EL (cell line): ENCODE measurements at places on chromosomes 13 and 19.

DNA sequence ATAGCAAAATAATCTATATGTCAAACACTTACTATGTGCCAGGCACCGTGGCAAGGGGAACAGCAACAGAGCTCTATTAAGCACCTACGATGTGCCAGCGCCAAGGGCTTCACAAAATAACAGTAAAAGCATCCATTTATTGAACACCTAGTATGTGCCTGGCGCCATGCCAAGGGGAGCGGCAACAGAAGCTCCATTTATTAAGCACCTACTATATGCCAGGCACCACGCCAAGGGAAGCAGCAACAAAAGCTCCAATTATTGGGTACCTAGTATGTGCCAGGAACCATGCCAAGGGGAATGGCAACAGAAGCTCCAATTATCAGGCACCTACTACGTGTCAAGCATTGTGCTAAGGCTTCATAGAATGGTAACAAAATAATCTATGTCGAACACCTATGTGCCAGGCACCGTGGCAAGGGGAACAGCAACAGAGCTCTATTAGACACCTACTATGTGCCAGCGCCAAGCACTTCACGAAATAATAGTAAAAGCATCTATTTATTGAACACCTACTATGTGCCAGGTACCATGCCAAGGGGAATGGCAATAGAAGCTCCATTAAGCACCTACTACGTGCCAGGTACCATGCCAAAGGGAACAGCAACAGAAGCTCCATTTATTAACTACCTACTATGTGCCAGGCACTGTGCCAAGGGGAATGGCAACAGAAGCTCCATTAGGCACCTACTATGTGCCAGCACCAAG is 107.7 kb downstream of the PTPRS start:
- no peak for DNase-seq

DNA sequence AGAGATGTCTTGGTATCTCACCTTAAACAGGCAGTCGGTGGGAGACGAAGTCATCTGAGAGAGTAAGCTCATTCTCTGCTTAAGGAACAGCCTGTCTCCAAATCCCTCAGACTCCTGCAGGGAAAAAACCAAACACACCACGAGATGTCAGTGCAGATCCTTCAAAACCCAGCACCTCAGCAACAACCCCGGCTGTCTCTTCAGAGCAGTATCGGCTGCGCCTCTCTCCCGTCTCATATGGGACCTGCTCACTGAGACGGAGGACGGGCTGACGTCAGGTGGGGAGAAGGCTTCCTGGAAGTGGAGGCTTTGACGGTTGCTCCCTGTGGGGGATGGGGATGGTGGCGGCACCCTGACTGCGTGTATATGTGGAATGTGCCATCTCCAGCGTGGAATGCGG is 43.6 kb downstream of the ANKRD27 start:
- DNase-seq = no peak

GRCh38 chr13:101700598-101700997 is 248.1 kb downstream of the ITGBL1 start:
- no peak for DNase-seq

GRCh38 chr13:40992678-40993518 is 26.2 kb downstream of the ELF1 start:
- no peak for DNase-seq

DNA sequence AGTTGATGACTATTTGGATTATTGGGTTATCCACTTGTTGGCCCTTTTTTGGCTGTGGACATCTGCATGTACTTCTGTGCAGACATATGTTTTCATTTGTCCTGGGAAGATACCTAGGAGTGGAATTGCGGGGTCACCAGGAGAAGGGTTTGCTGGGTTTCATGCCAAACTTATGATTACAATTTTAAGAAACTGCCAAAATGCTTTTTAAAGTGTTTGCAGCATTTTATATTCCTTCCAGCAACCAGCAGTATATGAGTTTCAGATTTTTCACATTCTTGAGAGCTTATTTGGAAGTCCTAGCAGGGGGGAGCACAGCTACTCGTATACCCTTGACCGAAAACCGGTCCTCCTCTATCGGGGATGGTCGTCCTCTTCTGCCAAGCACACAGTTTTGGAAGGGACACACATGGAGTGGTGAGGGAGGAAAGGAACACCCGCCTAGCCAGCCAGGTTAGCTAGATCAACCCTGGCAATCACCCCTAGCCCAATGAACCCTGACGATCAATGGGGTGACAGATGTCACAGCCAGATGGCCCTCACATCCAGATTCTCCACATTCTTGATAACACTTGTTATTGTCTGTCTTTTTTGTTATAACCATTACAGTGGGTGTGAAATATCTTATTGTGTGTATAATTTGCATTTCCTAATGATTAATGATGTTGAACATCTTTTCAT is 26.7 kb upstream of the RNF113B start:
- peak; percentile 80 for DNase-seq

GRCh38 chr13:43785650-43786471 is 911 bp downstream of the ENOX1 start:
- DNase-seq = peak; percentile 77

- no peak for DNase-seq
Measured at GRCh38 chr19:51971624-51972023, 15.0 kb downstream of the ZNF350 start.

DNA sequence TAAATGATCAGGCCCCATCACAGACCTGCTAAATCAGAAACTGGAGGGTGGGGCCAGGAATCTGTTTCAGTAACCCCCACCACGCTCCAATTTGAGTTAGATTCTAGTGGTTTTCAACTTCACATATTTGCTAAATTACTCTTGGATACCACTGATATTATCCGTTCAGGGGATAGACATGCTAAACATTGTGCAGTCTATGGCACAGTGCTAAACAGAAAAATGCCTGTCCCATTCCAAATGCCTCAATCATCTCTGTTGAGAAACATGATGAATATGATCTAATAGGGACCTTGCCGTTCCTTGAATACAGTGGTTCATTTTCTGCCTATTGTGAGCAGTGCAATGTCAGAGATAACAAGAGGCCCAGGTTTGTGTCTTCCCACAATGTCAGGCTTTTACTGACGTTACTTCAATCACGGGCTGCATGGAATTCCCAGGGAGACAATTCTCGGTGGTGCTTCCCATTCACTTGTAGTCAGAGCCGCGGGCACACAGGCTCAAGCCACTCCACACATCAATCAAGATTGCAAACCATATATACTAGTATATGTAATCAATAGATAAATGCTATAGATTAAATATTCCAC is 52.7 kb downstream of the MYO16 start:
- peak; percentile 2 for DNase-seq
